BJ (cell line): ENCODE measurements at places on chromosomes 2 and 18.
A peak's percentile ranks its signal among the peaks of the same experiment; 100 is the strongest.

DNA sequence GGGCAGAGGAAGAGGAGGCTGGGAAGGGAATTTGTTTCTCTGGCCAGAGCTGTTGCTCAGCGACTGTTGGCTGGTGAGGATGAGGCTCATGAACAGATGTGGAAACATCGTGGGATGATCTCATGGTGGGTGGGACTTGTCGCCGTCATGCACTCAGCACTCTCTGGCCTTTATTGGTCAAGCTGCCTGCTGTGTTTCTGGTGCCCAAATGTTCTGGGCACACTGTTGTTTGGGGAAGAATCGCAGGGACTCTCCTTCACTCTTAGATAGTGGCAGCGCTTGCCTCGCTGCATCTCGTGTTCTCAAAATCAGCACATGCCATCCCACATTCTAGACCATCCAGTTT is 145.6 kb downstream of the AGAP1 start:
- DNase-seq, result peak; percentile 89

GRCh38 chr2:189291460-189291859 is 111.9 kb upstream of the COL5A2 start:
- no peak for DNase-seq

GRCh38 chr2:157725846-157726245 is 97.2 kb upstream of the ACVR1C start:
- DNase-seq, result no peak

GRCh38 chr2:53558867-53559266 is 208.7 kb upstream of the CHAC2 start:
- no peak for DNase-seq

- DNase-seq, result no peak
Measured at GRCh38 chr2:20431772-20432171, 15.1 kb upstream of the RHOB start.

GRCh38 chr2:112692495-112692911 is 28.3 kb upstream of the NT5DC4 start:
- DNase-seq, result peak; percentile 81
